ENCODE measurements at places on chromosomes 13 and 19.
A peak's percentile ranks its signal among the peaks of the same experiment; 100 is the strongest.

DNA sequence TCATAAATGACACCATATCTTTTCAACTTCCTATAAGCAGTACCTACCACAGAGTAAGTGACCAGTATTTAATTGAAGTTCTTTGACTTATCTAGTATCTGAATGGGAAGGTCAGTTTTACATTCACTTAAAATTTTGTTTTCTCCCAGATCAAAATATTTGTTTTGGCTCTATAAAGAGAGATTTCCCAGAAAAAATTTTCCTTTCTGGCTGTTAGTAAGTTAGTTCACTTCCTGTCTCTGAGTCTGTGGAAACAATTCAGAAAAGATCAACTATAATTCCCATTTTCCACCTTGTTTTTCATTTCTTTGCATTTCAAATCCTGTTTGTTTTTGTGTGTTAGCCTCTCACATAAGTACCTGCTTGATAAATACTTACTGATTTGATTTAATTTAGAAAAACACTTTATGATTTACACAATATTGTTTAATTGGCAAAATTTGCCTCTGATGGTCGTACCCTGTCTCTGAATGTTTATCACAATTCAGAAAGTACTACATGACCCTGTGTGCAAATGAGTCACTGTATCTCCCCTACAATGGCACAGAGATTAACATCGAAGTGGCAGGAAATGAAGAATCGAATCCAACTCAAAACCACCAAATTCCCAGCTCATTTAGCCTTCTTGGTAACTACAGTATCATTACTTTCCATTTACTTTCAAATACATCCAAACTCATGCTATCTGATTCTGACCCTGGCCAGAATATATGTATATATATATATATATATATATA lies 15.4 kb upstream of the MED4 start:
- DNase-seq: no peak

GRCh38 chr13:51524829-51525566 lies 59.3 kb upstream of the WDFY2 start:
- no peak for DNase-seq

- peak; percentile 91 for DNase-seq
These were observed at the start of gene TIMM13 for GRCh38 chr19:2427429-2428320. Gene TIMM13, minus strand, starts transcription at chr19:2427586. Its CDS starts 53 bp downstream, at chr19:2427533.

GRCh38 chr13:48403913-48404312 lies 9.0 kb downstream of the LPAR6 start:
- DNase-seq: no peak

GRCh38 chr13:72745260-72745659 lies 17.5 kb downstream of the BORA start:
- DNase-seq: no peak

DNA sequence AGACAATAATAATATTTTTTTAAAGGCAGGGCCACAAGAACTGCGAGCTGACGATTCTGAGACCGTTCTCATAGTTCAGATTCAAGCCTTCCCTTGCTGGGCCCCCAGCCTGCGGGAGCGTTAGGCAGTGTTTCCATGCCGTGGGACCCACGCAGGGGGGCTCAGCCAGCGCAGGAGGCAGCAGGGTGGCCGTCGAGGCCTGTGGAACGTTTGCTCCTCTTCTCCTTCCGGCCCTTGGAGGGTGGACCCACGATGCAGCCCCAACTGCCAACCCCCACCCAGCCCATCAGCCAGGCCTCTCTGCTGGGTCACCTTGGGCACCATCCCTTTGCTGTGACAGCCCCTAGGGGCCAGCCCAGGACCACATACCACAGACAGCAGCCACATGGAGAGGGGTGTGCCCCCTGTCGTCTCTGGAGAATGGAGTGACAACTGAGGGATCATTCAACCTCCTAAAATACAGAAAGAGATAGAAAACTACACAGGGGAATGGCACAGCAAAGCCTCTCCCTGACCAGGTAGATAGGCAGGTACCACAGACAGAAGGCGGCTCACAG lies 46.8 kb downstream of the PDCD5 start:
- DNase-seq: no peak

- DNase-seq: no peak
These were observed 6.4 kb upstream of the RASL11A start for GRCh38 chr13:27264181-27264580.

GRCh38 chr13:114167426-114167825 lies 11.6 kb upstream of the CFAP97D2 start:
- no peak for DNase-seq

DNA sequence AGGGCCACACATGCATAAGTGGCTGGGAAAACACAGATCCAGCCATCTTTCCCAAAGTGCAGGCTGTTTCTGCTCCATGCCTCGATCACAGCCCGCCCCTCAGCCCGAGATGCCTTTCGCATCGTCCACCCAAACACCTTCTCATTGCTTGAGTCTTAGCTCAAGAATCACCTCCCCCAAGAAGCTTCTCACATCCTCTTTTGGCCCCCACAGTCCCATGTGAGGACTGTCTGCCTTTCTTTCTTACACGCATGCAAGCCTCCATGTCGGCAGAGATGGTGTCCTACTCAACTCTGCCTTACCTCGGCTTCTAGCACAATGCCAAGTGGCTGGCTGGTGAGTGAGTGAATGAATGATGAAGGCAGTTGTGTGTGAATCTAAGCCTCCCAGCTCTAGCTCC lies 18.1 kb upstream of the GSX1 start:
- DNase-seq: no peak

GRCh38 chr13:111973605-111974340 lies 93.2 kb upstream of the SOX1 start:
- no peak for DNase-seq

DNA sequence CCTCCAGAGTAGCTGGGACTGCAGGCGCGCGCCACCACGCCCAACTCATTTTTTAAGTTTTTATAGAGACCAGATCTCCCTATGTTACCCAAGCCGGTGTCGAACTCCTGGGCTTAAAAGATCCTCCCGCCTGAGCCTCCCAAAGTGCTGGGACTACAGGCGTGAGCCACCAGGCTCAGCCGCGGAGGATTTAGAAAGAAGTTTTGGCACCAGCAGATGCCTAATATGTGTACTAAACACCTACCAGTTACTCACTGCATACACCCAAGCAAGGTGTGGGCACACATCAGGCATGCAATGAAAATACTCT lies 464 bp upstream of the ZFP14 start:
- DNase-seq: no peak

DNA sequence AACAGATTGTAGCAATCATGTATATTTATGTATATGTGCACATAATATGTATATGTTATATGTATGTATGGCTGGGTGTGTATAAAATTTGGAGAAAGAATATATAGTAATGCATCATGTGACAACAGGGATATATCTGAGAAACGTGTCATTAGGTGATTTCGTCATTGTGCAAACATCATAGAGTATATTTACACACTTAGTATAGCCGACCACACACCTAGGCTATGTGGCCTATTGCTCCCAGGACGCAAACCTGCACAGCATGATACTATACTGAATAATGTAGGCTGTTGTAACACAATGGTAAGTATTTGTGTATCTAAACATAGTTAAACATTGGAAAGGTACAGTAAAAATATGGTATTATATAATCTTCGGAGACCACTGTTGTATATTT lies 43.8 kb downstream of the ESD start:
- no peak for DNase-seq

DNA sequence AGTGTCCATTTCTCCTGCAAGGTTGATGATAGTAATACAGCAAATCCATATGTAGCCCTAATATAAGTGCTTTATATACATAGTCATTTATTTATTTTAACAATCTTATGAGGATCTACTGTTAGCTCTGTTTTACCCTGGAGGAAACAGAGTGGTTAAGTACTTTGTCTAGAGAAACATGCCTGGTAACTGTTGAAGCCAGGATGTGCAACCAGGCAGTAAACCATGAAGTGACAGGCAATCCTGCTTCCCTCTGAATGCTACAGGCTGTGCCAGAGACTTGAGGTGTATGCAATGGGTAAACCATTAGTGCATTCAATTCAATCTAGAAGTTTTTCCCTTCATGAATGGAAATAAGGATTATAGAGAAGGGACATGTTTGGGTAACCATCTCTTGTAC lies 911.0 kb downstream of the PCDH17 start:
- no peak for DNase-seq

- DNase-seq: no peak
These were observed 6.4 kb downstream of the LRCH1 start for GRCh38 chr13:46559272-46559805.

- no peak for DNase-seq
These were observed 14.5 kb upstream of the MPHOSPH8 start for GRCh38 chr13:19618977-19619376.

DNA sequence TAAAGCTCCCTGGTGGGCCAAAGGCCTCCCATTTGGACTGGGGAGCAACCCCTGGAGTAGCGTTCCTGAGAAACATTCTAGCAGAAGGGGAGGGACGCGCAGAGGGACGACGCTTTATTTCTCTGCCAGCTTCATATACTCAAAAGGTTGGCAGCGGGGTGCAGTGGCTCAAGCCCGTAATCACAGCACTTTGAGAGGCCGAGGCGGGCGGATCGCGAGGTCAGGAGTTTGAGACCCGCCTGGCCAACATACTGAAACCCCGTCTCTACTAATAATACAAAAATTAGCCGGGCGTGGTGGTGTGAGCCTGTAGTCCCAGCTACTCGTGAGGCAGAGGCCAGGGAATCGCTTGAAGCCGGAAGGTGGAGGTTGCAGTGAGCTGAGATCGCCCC lies 16.8 kb downstream of the RB1 start:
- no peak for DNase-seq

DNA sequence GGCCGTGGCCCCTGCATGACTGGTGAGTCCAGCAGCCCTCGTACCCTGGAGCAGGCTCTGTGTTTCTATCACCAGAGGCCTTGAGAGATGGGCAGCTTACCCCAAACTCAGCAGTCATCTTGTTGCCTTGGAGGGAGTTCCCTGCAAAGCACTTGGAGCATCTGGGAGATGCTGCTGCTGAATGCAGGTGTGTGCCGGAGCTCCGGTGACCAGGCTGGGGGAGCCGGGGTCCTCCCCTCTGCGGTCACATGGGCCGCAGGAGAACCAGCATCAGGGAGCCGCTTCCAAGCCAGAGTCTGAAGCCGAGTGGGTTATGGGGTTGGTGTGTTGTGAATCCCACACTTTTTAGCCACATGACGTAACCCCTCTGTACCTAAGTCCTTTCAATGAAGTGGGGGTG lies 82.8 kb downstream of the TEX29 start:
- DNase-seq: no peak

DNA sequence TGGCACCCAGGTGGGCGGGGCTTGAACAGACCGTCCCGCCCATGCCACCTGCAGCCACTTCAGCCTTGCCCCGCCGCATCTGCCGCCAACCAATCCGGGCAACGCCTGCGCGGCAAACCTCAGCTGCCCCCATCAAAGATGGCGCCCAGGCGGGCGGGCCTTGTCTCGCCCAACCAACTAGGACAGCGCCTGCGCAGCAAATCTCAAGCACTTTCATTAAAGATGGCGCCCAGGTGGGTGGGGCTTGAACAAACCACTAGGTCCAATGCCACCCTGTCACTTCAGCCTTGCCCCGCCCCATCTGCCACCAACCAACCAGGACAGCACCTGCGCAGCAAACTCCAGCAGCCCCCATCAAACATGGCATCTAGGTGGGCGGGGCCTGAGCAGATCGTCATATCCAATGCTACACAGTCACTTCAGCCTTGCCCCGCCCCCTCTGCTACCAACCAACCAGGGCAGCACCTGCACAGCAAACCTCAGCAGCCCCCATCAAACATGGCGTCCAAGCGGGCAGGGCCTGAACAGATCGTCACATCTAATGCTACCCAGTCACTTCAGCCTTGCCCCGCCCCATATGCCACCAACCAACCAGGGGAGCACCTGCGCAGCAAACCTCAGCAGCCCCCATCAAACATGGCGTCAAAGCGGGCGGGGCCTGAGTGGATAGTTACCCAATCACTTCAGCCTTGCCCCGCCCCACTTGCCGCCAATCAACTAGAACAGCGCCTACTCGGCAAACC lies 1.4 kb downstream of the PEG3 start:
- peak; percentile 85 for DNase-seq

DNA sequence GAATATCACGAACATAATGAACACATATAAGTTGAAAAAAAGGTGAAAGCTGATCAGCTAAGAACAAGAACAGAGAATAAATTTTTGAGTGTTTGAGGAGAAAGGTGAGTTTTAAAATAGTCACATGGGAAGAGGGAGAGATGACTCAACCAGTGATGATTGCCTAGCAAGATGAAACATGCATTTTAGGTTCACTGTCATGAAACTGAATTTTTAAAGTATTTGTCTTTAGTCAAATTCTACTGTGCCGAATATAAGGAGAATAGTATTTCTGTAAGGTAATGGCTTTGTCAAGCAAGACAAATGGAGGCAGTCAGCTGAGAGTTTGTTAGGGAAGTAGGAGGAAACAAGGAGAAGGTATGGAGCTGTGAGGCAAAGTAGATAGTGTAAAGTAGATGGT lies 2557.4 kb downstream of the PCDH9 start:
- DNase-seq: no peak

DNA sequence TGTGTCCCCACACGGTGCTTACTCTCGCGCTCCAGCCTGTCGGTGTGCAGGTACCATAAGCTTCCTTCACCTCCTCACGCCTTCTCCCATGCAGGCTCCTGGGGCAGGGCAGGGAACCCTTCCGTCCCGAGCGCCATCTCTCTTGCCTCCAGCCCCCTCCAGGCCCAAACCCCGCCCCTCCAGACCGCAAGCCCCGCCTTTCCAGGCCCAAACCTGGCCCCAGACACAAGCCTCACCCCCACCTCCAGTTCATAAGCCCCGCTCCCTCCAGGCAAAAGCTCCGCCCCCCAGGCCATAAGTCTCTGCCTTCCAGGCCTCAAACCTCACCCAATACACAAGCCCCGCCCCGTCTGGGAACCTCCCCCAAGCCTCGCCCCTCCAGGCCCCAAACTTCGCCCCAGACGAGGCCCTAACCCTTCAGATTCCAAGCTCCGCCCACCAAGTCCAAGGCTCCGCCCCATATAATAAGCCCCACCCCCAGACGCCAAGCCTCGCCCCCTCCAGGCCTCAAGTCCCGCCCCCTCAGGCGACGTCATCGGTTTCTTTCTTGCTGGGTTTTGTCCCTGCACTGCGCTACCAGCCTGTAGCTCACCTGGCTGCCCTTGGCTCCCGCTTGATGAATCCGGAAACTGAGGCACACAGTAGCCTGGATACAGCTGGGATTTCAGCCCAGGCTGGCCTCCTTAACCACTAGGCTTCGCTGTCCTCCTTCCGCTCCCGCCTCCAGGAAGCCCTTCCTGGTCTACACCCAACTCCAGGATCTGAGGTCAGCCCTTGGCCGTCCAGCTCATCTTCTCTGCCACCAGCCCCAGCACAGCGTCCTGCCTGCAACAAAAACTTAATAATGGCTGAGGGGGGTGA lies 16.1 kb downstream of the MKNK2 start:
- DNase-seq: peak; percentile 79

All from gastrocnemius medialis (tissue), 4 donors.